ENCODE measurements at places on chromosomes 13 and 19.

DNA sequence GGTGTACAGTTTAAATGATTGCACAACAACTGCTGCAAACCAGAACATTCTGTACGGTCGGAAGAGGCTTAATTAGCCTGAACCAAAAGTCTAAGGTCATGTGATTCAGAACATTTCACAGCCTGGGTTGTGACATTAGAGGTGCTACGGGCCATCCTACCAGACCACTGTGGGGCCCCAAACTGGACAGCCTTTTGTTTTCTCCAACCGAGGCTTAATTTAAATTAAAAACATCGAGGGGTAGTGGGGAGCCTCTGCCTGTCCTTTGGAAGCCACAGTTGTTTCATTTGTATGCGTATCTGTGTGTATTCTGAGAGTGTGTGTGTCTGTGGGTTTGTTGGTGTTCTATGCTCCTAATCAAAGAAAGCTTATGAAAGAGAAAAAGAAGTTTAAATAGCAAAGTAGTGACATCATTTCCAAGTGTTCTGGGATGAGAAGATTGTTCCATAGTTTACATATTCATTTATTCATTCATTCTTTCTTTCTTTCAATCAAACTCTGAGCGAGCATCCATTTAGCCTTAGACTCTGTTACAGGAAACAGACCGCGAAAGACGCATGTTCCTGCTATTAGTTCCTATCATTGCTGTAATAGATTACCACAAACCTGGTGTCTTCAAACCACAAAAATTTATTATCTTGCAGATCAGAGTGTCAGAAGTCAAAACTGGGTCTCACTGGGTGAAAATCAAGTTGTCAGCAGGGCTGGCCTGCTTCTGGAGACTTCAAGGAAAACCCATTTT lies 444.8 kb downstream of the FOXO1 start:
- DNase-seq = no peak

GRCh38 chr13:110964229-110965037 lies 49.6 kb upstream of the ANKRD10 start:
- no peak for DNase-seq

DNA sequence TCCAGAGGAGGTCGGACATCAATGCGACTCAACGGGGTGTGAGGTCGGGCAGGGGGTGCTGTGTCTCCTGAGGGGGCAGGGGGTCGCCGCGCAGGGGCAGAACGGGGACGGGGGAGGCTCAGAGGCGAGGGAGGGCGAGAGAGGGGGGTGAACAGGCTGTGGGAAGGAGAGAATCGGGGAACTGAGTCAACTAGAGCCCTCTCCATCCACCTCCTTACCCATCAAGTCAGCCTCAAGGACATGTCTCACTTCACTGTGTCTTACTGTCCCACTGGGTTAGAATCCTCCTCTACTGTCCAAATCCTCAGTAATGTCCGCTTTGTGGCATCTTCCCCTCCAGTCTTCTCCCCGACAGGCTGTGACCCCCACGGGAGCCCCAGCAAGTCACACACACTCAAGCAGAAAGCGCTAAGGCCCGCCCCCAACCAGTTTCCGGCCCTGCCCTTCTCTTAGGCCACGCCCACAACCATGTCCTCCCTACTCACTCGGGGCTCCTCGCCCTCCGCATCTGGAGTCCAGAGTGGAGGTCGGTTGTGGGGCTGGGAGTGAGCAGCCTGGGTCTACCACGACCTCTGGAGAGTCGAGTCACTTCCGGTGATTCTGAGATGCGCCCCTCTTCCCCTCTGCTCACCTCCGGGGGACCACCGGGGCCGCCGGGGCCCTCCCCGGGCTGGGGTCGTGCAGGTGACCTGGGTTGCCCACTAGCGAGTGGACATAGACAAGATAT lies 9.3 kb downstream of the PLEKHA4 start:
- DNase-seq = peak; percentile 90

- no peak for DNase-seq
These were observed 88.0 kb downstream of the PCCA start for GRCh38 chr13:100176801-100177400.

DNA sequence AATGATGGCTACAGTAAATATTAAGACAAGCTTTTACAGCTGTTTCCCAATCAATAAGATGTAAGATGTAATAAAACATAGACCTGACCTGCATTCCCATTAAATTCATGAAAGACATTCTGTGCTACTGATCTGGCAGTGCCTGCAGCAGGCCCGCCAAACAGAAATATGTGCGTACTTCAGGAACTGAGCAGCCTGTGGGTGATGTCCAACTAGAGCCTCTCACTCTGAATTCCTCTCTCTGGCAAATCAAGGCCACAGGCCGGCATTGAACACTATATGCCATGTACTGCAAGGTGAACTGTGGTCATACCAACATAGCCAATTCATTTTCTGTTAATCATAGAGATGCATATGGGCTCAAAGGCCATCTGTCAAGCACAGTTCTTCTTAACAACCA lies 17.8 kb downstream of the SHISA2 start:
- no peak for DNase-seq

- no peak for DNase-seq
These were observed at the start of gene KCNN4 for GRCh38 chr19:43780706-43781525. Gene KCNN4 (minus strand): TSS chr19:43780973. CDS start chr19:43780861, 112 bp downstream.

DNA sequence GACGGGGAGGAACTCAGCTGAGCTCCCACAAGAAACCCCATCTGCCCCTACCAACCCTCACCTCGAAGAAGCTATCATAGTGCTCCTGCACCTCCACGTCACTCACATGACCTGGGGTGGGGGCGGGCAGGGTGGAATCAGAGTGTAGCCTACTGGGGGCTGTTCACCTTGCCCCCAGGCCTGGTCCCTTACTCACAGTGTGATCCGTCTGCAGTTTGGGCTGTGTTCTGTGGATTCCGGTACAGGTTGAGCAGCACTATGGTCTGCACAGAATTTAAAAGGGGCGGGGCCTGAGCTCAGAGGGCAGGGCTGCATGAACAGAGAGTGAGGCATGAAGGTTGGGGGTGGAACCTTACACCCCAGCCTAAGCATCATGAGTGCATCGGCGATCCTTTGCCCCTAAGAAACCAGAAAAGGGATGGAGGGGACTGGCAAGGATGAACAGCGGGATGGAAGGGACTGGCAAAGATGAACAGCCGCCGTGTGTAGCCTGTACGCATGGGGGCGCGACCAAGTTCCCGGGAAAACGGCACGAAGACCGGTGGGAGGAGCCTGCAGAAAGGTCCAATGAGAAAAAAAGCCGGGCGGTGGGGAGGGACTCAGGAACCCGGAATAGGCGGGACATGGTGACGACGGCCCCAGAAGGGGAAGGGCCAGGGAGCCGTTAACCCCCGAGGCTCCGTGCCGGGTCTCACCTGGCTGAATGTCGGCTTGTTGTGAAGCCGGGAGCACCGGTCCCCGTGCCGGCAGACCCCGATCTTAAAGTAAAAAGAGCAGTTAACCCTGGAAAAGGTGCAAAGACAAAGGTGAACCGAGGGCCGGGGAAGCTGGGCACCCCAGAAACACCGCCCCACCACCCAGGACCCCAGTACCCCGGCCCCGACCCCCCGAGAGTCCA lies 539 bp downstream of the U2AF1L4 start:
- peak; percentile 96 for DNase-seq

- DNase-seq = no peak
These were observed 189.2 kb downstream of the SLITRK6 start for GRCh38 chr13:85610024-85610423.

DNA sequence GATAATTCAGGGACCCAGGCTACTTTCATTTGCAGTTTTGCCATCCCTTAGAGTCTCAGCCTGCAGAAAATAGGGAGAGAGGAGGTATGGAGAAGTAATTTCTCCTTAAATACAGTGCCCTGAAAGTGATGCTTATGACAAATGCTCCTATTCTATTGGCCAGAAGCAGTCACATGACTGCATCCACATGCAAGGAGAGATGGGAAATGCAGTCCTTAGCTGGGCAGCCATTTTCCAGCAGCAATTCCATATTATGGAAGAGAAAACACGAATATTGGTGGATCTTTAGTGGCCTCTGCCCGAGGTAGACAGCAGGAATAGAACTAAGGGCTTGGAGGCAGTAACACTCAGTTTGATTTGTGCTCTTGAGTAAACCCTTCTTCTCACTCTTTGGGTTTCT lies 39.4 kb downstream of the VAV1 start:
- no peak for DNase-seq

DNA sequence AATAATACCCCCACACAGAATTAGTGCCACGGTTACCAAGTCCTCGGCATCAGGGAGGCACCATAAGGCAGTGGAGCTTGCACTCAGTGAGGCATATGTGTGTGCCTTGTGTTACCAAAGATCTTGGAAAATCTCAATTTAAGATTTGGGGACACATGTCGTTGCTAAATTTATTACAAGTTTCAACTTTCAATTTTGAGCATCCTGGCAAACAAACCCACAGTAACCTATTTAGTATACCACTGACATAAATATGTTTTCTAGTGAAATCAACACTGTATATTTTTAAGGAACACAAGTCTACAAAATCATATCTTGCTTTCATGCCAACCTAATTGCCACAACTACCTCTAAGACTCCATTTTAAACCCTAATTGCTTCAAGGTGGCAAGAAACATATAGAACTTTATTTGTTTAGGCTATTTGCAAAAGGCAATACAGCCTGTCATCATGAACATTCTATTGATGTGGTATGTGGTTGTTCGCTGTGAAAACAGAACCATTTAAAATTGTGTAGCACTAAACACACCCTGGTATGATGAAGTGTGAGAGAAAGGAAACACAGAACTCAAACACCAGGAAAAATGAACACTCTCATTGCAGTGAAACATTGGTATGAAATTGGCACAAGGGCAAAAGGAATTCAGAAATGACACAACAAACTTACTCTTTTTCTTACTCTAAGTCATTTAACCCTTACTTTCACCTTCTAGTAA lies 531.1 kb downstream of the IRS2 start:
- DNase-seq = no peak

DNA sequence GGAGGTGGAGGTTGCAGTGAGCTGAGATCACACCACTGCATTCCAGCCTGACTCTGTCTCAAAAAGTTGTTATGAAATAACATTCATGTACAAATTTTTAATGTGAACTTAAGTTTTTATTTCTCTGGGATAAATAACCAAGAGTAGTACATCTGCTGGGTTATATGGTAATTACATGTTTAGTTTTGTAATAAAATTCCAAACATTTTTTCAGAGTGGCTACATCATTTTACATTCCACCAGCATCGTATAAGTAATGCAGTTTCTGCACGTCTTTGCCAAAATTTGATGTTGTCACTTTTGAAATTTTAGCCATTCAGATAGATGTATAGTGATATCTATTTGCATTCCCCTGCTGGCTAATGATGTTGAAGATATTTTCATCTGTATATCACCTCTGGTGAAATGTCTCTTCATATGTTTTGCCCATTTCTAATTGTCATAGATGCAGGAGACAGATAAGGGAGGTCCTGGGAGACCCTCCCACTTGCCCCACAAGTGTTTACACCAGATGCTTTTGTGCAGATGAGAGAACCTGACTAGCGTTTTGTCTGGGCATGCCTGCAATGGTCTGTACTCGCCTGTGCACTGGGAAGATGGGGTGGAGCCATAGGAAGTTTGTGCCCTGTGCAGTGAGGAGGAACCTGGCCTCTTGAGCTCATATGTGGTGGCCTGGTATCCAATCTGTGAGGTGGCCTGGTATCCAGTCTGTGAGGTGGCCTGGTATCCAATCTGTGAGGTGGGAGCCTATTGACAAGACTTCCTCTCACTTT lies 12.7 kb upstream of the KBTBD6 start:
- no peak for DNase-seq

- DNase-seq = no peak
These were observed 14.8 kb downstream of the ZAR1L start for GRCh38 chr13:32300406-32300805.

GRCh38 chr19:44025217-44025936 lies at the start of gene ZNF222:
Gene ZNF222 (plus strand): TSS chr19:44025379. CDS start chr19:44025437, 58 bp downstream.
- DNase-seq = peak; percentile 68

GRCh38 chr13:97369261-97369893 lies 64.6 kb upstream of the RAP2A start:
- DNase-seq = no peak

- DNase-seq = no peak
These were observed 17.0 kb downstream of the POU2F2 start for GRCh38 chr19:42115219-42115618.

DNA sequence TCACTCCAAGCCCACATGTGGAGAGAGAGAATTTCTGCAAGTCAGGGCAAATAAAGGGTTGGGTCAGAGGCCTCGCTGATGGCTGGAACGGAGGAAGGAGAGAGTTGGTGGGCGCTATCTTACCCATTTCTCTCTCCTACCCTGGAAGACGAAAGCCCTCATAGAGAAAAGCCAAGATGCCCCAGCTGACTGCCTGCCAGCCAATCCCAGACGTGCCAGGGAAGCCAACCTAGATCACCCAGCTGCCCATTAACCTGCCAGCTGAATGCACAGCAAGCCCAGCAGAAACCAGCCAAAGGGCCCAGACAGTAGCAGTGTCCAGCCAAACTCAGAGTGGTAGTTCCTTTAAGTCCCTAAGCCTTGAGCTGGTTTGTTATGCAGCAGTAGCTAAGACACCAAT lies 167.0 kb upstream of the ZNF507 start:
- DNase-seq = no peak

DNA sequence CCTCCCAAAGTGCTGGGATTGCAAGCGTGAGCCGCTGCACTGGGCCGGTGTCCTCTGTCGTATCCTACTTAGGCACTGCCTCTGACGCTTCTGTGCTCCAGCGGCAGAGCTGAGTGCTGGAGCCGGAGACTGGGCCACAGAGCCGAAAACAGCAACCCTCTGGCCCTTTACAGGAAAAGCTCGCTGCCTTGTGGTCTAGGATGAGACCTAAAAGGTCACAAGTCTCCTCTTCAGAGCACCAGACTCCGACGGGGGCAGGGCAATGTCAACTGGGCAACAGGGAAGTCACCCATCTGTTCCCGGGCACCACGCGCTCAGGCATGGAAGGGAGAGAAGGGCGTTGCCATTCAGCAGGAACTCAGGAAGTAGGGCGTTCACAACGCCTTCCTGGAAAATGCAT lies 91.7 kb downstream of the GADD45B start:
- DNase-seq = no peak

DNA sequence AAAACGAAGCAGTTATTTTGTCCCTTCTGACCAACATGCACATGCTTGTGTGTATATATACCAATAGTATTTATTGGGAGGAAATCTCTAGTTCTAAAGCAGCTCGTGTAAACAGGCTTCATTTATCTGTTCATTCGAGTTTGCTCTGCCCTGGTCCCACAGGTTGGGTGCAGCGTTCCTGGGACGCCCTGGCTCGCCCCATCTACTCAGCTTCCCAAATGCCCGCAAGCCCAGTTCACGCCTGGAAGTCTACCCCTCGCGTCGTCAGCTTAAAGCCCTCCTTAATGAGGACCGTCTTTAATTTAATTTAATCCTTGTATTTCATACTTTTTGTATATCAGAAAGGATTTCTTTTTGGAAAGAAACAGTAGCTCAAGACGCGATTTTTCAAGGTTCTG lies 604 bp downstream of the THSD1 start:
- DNase-seq = no peak

DNA sequence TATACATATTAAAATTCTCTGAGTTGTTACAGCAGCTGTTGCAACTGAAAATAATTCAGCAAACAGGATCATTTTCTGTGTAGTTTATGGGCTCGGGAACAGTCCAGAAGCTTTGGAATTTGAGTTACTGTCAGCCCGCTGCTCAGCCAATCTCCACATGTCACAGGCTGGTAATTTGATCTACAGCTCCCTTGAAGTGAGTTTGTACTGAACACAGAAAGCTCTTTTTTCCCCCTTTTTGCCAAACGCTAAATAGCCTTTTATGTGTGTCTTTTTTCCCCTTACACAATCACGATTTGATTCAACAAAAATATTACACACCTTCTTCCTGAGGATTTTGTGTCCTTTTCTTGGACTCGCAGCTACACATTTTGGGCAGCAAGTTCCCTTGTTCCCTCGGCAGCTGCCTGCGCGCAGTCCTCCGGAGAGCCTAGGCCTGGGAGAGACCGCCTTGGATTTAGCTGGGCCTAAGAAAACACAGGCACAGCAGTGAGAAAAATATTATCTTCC lies 371.4 kb downstream of the KCNRG start:
- DNase-seq = no peak

Data from naive thymus-derived CD8-positive, alpha-beta T cell (primary cell).